ENCODE measurements at places on chromosomes 3 and 15. TPM values are rescaled to one million over a fixed set of nuclear protein-coding genes. Genes with fewer than 3 reads are reported as not detected.

Gene PLS1
- total RNA-seq: 11.1 TPM

Gene FEZF2
- total RNA-seq: 14.3 TPM

Gene GPR160
- 61.7 TPM for total RNA-seq

Gene ZMYND10
- total RNA-seq: 5.7 TPM

Gene SH3GL3
- 20.3 TPM for total RNA-seq

Gene HYAL3
- total RNA-seq: 3.9 TPM

Gene GOLGB1
- total RNA-seq: 90.4 TPM
